ENCODE measurements at places on chromosomes 1 and 21. TPM values are rescaled to one million over a fixed set of nuclear protein-coding genes. Genes with fewer than 3 reads are reported as not detected.
A peak's percentile ranks its signal among the peaks of the same experiment; 100 is the strongest.

Gene AMY1C
- total RNA-seq: 1.7 TPM

Gene DIO1
- not detected for total RNA-seq

Gene ZNF648
- total RNA-seq: 3.8 TPM

Gene INSRR
- total RNA-seq: 6.4 TPM

GRCh38 chr21:14991957-14992356 lies 72.8 kb downstream of the NRIP1 start:
- no peak for DNase-seq

DNA sequence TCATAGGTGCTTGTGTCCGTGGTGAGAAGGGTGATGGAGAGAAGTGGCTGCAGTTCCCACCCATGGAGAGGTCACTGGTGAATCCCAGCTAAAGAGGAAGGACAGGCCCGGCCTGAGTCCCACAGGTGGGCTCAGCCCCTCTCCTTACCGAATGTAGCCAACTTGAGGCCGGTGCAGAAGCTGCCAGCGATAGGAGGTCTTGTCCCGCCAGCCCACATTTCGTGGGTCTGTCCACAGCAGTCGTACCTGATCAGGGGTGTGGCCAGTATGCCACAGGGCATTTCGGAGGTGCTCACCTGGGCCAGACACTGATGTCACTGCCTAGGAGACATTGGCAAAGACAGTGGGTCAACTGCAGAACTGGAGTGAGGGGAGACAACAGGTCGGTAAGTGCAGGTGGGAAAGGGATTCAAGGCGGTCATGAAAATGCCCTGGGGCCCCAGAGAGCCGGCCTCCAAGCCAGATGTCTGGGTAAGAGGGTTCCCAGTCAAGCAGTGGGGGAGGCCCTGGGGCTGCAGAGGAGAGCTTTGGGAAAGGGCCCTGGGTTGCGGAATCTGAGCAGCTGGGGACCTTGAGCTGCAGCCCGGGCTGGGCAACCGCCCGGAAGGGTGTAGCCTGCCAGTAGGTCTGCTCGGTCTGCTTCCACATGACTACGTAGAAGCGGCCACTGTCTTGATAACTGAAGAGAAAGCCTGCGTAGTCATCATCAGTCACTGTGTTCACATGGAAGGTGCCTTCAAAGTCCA lies 10.6 kb downstream of the THBS3 start:
- peak; percentile 62 for DNase-seq

DNA sequence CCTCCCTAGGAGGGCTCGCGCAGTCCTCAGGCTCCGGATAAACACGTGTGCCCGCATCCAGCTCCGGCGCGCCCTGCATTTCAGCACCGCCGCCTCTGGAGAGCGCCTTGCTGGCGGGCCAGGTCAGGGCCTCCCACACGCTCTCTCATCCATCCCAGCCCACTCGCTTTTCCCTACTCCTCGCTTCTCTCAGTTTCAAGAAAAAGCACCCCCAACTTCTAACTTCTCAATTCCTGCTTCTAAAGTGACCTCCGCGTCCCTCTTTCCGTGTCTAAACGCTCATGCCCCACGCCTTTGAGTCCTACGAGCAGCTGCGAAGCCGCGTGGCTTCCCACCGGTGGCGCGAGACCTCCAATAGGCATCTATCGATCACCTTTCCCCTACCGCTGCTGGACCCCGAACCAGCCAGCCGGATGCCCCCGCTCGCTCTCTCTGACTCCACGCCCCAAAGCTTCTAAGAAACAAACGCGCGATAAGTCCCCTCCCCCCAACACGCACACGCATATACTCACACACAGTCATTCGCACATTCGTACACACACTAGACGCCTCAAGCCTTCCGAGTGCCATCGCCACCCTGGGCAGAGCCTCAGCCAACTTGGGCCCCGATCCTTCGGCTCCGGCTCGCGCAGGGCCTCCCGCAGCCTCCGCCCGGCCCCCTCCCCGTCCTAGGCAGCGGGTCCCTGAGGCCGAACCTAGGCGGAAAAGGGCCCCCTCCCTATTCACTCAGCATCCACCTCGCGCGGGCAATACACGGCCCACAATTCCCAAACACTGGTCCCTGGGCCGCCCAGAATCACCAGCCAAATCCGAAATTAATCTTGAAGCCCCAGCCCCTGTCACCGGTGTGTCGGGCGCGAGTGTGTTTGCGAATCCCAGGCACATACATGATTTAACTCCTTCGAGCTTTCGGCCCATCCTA lies 1.1 kb downstream of the NMNAT2 start:
- peak; percentile 86 for DNase-seq

- no peak for DNase-seq
These were observed 6.1 kb upstream of the LDLRAP1 start for GRCh38 chr1:25537153-25537831.

DNA sequence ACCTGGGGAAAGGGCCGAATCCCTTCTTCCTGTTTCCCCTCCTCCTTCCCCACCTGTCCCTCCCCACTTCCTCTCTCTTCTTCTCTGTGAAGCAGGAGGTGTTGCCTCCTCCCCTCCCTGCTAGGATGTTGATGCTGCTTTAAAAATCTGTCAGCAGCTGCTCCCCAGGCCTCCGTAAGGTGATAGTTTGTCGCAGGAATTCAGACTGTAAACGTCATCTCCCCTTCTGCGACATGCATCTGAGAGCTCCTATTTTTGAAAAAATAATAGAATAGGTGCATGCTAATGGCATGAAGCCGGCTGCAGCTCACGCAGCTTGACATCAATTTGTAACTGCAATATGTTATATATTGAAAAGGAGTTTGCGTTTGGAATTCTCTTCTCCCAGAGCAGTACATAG lies 70.1 kb downstream of the KAZN start:
- DNase-seq: no peak

DNA sequence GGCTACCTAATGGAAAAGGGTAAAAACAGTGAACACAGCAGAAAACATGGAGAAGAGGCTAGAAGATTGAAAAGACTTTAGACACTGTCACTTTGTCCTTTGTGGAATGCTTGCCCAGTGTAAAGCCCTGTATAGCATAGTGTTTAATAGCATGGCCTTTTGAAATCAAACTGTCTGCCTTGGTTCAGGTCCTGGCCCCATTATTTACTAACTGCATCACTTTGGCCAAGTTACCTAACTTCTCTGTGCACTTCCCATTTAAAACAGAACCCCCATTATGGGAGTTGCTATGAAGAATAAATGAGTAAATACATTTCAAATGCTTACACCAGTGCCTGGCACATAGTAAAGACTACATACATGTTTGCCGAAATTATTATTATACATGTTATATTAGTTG lies 12.1 kb downstream of the PHC2 start:
- DNase-seq: no peak

DNA sequence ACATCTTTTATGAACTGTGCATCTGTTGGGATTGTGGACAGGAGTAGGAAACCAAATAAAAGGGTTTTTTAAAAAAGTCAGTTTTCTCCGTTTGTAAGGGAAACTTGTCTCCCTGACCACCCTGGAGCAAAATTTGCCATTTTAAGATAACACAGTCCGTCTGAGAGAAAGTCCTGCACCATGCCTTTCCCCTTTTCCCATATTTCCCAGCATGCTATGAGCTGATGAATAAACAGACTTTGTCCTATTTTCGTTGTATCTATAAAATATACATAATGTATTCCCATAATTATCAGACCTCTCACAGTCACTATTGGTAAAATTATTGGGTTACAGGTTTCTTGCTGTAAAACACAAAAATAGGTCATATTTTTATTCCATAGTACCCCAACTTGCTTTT lies 1.7 kb upstream of the AKT3 start:
- DNase-seq: no peak

Measured in testis (tissue), 5 donors.